Stimulated activated CD8-positive, alpha-beta memory T cell treated with anti-CD3 and anti-CD28 coated beads, Interleukin-7, amount 100 ng/mL, for 4 hours (primary cell): ENCODE measurements at places on chromosomes 12 and 14.

- DNase-seq = no peak
Observed at GRCh38 chr12:19546027-19546426, 106.7 kb downstream of the AEBP2 start.

DNA sequence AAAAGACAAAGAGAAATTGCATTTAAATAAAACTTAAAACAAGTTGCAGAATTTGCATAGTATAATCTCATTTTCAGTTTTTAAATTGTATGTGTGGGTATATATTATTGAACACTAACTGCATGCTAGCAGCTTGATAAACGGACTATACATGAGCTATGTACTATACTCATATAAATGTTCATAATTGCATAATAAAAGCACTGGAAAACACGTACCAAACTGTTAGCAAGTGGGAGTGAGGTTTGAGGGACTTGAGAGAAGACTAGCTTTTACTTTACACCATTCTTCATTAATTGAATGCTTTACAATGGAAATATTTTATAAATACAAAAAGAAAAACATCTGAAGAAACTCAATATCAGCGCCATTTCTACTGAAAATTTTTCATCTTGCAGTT, 32.2 kb upstream of the MDM1 start:
- no peak for DNase-seq

- no peak for DNase-seq
Observed at GRCh38 chr14:39102265-39102968, 618 bp downstream of the SEC23A start.

DNA sequence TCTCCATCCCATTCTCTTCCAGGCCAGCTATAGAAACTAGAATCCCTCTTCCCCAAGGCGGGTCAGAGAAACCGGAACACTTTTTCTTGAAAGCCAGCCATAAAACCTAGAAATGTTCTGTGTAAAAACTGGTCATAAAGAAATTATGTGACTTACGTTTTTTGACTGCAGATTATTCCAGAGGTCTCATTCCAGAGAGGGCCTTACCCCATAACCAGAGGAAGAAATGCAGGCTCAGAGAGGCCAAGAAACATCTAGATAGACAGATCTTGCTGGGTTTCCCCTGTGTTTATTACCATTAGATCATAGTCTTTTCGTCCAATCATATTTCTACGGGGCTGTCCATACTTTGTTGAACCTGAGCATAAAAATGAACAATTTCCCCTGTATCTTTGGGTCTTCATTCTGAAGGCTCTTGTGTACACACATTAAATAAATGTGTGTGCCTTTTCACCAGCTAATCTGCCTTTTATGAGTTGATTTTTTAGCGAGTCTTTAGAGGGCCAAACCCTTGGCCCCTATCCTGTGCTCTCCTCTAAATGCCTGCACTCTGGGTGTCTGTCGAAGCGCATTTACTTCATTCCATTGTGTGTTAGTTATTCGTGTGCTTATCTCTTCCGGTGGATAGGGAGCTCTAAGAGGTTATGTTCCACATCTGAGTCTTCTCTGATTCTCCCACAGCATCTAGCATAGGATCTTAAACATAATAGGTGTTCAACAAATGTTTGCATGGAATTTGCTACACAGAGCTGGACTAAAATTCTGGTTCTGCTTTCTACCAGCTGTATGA, 163.0 kb downstream of the ADCK1 start:
- no peak for DNase-seq

DNA sequence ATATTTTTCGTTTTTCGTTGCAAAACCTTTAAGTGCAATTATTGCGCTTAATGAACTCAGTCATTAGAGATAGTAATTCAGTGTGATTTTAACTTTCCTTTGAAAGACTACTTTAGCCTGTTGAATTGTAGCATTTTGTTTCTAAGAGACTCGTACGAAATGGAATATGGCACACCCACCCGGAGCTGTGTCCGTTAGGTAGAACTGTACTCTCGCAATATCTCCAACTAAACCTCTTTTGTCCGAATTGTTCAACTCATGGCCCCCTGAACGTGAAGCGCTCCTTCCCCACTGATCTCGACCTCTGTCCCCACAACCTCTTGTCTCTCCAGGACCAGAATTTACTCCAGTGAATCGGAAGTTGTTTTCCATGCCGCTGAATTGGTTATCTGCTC, 800 bp downstream of the PCNX4 start:
- no peak for DNase-seq

GRCh38 chr12:124648710-124649384, 81.4 kb upstream of the NCOR2 start:
- no peak for DNase-seq

- DNase-seq = no peak
Observed at GRCh38 chr14:56846970-56847930, 37.0 kb upstream of the OTX2 start.

DNA sequence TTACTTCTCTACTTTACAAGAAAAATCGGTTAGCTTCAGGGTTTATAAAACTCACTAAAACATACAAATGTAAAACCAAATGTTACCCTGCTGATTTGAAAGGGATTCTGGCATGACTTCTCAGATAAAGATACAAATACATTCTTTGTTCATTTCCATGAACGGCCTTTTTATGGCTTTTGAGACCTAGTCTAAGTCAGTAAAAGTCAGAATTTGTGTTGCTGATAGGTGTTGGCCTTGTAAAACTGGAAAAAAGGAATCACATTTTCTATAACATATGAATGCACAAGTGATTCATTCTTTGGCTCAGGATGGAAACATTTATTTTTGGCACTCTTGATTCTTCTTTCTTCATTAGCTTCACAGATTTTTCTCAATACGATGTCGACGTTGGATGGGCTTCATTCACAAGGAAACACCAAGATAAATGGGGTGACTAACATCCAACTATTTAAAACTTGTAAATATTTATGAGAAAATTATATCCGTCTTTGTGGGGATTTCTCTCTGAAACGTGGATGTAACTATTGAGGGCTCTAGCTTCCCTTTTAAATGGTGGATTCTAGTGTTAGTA, 27.0 kb upstream of the CPM start:
- no peak for DNase-seq

- peak; percentile 11 for DNase-seq
Observed at GRCh38 chr12:45878630-45879255, 111.6 kb downstream of the SCAF11 start.

GRCh38 chr14:90382491-90383125, 14.2 kb upstream of the CALM1 start:
- peak; percentile 72 for DNase-seq
